ENCODE measurements at places on chromosomes 7 and 10.

DNA sequence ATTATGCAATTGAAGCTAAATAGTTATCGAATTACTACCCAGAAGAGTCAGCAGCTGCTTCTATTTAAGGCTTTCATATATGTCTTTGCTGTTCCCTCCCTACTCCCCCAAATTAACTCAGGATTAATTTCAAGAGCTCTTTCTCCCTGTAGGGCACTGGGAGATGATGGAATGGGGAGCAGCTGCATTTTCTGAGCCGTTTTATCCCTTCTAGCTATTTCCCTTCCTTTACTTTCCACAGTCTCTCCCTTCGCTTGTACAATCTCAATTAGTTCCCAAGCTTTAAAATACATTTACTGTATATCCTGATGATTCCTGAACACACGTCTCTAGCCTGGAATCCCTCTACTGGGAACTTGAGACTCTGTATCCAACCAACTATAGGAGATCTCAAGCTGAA is 19.8 kb upstream of the TSPAN12 start:
- DNase-seq: no peak

GRCh38 chr7:29131678-29132077 is 14.7 kb downstream of the CPVL start:
- DNase-seq: no peak

- DNase-seq: no peak
Measured at GRCh38 chr10:42864575-42864974, 82.0 kb downstream of the BMS1 start.

- no peak for DNase-seq
Measured at GRCh38 chr7:69808391-69808790, 210.1 kb downstream of the AUTS2 start.

GRCh38 chr10:89589101-89589720 is 53.8 kb upstream of the SLC16A12 start:
- DNase-seq: no peak
